ENCODE measurements at places on chromosomes 2 and 18.

- DNase-seq = no peak
Observed at GRCh38 chr2:217857624-217858506, 144.9 kb downstream of the TNS1 start.

- DNase-seq = no peak
Observed at GRCh38 chr2:70664525-70664924, 103.5 kb downstream of the ADD2 start.

DNA sequence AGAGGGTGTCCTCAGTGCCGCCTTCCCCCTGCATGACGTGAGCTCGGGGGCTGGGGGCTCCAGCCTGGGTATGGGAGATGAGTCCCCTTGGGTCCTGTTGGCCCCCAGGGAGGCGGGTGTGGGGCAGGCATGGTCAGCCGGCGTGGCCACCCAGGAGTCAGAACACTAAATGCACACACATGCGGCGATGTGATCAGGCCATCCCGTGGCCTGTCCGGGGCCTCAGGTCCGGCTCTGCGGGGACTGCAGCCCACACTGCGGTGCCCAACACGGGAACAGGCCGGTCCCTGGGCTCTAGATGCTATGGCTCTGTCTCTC lies 13.8 kb downstream of the ANO7 start:
- no peak for DNase-seq

- DNase-seq = no peak
Observed at GRCh38 chr2:59034106-59034505, 793.0 kb upstream of the FANCL start.

- no peak for DNase-seq
Observed at GRCh38 chr2:88538362-88538917, 85.9 kb upstream of the FOXI3 start.

DNA sequence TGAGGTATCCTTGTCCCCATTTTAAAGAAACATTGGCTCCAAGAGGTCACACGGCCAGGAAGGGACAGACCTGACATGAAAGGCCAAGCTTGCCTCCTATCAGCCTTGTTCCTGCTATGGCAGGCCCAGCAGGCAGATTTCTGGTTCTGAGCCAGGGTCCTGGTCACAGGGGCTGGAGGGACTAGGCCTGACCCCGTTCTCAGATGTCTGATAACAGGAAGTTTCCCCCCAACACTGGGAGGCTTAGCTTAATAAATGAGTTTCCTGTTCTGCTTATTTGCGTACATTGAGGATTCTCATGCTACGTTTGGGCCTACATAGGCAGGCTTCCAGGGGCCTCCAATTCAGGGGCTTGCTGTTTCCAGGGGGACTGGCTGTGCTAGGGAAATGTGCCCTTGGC lies 107.8 kb upstream of the LTBP1 start:
- no peak for DNase-seq

DNA sequence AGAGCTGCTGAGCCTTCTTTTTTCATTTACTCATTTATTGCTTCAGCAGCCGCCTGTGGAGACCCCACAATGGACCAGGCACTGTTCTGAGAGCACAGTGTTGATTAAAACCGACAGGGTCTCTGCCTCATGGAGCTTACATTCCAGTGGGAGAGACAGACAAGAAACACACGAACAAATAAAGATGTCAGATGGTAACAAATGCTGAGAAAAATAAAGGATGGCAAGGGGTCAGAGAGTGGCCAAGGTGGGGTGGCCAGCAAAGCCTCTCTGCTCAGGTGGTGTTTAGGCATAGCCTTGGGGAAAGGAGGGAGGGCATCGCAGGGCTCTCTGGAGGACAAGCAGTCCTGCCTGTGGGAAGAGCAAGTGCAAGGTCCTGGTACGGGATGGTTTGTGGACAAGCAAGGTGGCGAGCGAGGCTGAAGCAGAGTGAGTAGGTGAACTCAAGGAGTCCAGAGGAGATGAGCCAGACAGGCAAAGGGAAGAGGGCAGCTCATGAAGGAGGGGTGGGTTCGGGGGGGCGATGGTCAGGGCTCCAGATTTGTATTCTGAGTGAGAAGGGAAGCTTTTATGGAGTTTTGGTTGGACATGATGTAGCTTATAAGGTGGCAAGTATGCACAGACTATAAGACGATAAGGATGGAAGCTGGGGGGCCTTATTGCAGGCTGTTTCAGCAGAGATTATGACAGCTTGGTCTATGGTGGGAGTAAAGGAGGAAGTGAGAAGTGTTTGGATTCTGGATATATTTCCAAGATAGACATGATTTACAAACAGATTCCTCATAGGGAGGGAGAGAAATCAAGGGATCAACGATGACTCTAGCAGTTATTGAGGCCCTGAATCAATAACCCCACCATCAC lies 8.8 kb upstream of the ITGB6 start:
- DNase-seq = no peak

DNA sequence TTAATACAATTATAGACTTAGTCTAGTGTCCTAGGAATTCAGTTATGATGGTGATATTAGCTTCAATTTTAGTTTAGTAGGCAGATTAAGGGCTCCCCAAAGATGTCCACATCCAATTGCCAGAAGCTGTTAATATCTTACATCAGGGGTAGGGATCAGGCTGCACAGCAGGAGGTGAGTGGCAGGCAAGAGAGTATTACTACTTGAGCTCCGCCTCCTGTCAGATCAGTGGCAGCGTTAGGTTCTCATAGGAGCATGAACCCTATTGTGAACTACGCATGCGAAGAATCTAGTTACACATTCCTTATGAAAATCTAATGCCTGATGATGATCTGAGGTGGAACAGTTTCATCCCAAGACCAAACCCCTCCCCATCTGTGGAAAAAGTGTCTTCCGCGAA lies 54.9 kb downstream of the NYAP2 start:
- DNase-seq = no peak

DNA sequence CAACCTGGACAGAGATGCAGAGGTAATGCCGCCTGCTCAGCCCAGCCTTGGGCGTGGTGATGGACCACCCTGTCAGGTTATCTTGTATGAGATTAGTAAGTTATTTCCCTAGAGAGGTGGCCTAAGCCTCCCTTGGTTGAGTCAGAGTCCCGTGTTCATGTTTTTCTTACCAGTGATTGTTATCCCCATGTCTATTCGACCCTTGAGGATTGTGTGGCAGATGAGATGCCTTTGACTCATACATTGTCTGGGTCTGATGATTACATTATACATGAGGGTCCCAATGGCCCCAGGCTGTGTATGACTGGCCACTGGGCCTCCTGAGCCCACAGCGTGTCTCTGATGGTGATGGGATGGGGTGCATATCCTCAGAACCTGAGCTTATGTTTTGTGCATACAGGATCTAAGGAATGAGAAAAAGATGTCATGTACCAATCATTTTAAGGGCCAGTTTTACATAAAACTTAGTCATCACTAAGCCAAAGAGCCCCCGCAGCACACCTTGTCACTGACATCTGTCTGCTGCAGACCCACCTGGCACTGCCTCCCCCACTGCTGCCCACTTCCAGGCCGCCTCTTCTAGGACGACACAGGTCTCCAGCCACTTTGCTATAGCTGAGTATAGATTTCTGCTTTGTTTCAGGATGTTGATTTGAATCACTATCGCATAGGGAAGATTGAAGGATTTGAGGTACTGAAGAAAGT lies 7.7 kb downstream of the PPP1R7 start:
- DNase-seq = no peak

DNA sequence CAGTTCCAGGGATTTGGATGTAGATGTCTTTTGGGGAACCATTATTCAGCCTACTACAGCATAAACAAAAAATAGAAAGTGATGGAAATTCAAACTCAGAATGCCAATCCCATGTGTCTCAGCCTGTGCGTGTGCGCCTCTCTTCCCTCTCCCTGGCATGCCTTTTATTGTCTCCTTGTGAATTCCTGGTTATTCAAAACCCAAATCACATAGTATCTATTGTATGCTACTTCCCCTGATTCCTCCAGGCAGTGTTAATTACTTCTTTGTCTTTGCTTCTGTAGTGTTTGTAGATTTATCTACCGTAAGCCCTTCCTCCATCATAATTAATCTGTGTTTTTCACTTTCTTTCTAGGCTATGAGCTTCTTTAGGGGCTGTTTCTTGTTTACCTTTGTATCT lies 38.9 kb downstream of the RHBDD1 start:
- no peak for DNase-seq

DNA sequence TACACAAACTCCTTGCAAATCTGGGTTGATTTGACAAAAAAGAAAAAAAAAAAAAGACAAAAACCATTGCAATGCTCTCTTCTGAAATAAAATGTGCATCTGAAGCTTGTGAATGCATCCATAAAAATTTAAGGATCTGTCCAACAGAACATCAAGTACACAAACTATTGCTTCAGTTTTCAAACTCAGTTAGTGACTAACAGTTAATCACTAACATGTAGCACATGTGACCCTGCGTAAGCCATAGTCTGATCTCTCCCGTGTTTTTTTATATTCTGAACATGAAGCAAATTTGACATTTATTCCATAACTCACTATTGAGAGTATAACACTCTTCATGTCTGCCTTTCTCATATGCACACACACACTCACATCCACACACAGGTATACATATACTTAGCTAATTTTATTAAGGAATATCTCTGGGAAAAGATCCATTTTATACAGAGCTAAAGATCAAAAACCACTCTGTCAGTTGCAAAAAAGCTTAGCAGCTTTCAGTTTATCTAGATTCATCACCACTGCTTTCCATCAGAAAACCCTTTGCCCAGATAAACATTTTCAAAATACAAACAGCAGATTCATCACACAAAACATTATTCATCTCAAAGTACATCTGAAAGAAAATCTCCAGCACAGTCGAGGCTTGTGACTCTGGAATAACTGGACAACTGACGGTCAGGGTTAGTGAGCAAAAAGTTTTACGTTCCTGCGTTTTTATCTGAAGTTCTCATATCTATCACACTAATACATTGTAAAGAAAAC lies 1000.4 kb upstream of the ACVR2A start:
- no peak for DNase-seq

- no peak for DNase-seq
Observed at GRCh38 chr2:16653799-16654198, 11.8 kb downstream of the CYRIA start.

DNA sequence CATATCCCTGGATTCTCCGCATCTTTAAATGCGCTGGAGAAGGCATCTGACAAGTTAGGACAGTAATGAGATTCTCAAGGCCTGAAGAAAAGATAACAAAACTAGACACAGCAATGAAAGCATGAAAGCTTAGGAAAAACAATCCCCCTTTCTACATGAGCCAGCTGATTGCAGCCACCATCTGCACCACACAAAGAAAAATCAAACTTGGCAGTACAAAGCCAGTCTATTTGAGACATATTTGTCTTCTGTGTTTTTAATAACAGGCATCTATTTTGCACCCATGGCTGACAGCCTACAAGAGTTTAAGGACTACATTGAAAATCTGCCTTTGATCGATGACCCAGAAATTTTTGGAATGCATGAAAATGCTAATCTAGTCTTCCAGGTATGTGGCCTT lies 83.6 kb downstream of the TRABD2A start:
- no peak for DNase-seq

DNA sequence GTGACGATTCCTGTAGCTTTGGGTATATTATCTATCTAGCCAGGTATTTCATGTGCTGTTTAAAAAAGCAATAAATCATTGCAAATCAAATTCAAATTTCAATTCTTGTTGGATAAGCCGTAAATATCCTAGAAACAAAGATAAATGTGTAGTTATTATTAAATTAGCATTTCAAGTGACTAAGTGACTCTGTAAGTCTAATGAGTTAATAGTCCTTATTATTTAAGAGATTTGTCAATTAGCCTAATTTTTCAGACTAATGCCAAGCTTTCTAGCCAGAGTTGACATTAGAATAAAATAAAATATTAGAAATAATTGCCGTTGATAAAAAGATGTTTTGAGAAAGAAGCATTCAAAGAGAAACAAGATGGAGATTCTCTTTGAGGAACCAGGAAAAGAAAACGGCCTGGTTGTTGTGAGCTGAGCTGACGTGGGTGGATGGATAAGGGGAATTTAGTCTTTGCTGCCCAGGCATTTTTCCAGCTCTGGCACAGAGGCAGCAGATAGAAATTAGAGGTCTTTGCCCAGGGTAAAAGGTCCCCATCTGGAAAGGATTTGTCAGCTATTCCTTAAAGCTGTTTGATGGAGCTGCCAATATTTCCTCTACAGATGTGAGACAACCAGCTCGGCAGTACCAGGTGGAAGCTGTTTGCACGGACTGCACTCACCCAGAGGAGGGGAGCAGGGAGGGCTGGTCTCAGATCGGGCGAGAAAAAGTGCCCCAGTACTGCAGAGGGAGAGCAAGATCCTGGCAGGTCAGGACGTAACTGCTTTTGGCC lies 117.3 kb upstream of the SEC11C start:
- DNase-seq = peak; percentile 83

- DNase-seq = peak; percentile 44
Observed at GRCh38 chr2:67879586-67880290, 183.1 kb downstream of the C1D start.

DNA sequence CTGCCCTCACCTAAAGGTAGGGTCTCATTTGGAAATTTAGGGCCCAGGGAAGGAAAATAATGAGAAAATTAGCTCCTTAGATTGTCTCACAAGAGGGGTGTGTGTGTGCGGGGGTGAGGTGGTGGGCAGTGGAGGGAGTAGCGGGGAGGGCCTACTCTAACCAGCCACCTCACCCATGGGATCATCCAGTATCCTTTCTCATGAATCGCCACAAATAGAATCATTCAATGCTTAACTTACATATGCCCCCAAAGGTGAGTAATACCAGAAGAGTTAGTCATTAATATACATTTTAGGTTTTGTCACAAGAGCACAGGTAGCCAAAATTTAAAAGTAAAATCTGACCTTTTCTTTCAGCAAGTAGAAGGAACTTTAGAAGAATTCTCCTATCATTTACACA lies 122.1 kb downstream of the PLEKHM3 start:
- no peak for DNase-seq

- DNase-seq = peak; percentile 75
Observed at GRCh38 chr18:54444319-54444914, 86.7 kb downstream of the C18orf54 start.

DNA sequence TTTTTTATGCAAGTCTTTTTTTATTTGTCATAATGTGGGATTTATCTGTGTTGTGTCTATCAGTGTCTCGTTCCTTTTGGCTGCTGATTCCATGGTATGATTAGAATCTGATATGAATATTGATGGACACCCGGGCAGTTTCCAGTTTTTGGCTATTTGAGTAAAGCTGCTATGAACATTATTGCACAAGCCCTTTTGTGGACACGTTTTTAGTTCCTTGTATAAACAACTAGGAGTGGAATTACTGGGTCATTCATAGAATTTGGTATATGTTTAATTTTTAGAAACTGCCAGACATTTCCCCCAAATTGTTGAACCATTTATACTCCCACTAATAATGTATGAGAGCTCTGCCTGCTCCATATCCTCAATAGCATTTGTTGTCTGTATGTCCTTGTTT lies 26.6 kb downstream of the HK2 start:
- DNase-seq = peak; percentile 47
